ENCODE measurements at places on chromosomes 7 and 10.

DNA sequence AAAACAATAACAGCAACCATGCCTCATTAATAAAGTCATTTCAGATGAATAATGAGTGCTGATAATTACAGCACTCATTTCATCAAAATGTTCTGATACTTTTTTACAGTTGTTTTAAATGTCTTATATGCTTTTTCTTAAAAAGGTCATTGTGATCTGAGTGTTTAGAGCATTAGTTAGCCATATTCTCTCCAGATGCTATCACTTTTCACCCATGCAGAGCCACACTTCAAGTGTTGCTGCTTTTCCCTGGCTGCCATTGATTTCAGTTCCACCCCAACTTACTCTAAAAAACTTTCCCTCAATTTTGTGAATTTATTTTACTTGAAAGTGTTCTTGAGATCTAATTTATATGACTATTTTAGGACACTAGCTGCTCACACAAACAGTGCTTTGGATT, 41.8 kb downstream of the NUP205 start:
- DNase-seq = no peak

- DNase-seq = no peak
Measured at GRCh38 chr7:69738396-69738951, 140.2 kb downstream of the AUTS2 start.

- DNase-seq = no peak
Measured at GRCh38 chr10:98248018-98248417, 20.0 kb downstream of the LOXL4 start.

DNA sequence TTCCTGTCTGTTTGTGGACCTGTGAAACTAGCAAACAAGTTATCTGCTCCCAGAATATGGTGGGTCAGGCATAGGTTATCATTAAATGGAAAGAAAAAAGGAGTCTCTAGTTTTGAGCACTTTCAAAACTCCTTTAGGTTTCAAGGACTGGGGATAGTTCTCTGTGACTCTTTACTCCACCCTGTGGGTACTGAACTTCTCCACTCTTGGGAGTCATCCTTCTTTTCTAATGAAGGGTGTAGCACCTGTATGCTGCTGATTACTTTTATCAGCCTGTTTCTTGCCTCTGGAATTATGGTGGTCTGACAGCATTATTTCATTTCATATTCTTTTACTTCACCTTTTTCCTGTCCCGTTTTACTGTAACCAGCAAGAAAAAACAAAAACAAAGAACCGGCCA, 6.7 kb downstream of the GNAI1 start:
- no peak for DNase-seq

- no peak for DNase-seq
Measured at GRCh38 chr10:32077896-32078485, 21.8 kb upstream of the KIF5B start.

- DNase-seq = no peak
Measured at GRCh38 chr7:121519548-121520521, 123.7 kb upstream of the FAM3C start.

- no peak for DNase-seq
Measured at GRCh38 chr7:50142425-50143017, 49.5 kb upstream of the ZPBP start.

Measured in kidney (tissue), 22 donors.